ENCODE measurements at places on chromosomes 13 and 19.

DNA sequence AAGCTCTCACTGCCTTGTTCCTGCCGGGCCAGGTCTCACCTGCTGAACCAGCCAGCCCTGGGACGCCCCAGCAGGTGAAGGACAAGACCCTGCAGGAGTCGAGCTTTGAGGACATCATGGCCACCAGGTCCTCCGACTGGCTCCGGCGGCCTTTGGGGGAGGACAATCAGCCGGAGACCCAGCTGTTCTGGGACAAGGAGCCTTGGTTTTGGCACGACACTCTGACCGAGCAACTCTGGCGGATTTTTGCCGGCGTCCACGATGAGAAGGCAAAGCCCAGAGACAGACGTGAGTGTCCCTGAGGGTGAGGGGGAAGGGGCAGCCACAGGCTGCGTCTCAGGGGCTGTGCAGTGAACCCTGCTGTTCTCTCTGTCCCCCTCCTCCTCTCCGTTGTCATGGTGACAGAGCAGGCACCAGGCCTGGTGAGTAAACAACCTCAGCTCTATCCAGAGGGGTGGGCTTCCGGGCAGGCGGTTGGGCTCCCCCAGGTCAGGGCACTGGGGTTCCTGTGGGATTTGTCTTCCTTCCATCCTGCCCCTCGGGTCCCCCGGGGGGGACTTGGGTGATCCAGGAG lies 9.7 kb downstream of the TLE6 start:
- DNase-seq: no peak

DNA sequence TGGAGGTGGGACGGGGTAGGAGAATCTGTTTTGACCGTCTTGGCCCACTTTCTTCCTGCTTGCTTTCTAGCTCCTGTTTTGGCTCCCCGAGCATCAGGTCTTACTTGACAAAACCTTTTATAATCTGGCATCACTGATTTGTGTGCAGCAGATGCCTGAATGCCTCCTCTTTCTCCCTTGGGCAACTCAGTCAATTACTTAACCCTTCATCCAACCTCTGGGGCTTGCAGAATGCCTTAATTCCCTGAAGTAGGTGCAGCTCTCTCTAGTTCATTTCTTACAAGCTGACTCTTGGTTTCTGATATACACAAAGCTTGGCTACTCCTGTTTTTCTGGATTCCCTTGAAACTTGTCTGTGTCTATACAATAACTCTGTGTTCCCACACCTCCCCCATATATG lies 5.7 kb upstream of the NUP58 start:
- no peak for DNase-seq

- no peak for DNase-seq
Measured at GRCh38 chr13:33278913-33279312, 6.6 kb downstream of the STARD13 start.

DNA sequence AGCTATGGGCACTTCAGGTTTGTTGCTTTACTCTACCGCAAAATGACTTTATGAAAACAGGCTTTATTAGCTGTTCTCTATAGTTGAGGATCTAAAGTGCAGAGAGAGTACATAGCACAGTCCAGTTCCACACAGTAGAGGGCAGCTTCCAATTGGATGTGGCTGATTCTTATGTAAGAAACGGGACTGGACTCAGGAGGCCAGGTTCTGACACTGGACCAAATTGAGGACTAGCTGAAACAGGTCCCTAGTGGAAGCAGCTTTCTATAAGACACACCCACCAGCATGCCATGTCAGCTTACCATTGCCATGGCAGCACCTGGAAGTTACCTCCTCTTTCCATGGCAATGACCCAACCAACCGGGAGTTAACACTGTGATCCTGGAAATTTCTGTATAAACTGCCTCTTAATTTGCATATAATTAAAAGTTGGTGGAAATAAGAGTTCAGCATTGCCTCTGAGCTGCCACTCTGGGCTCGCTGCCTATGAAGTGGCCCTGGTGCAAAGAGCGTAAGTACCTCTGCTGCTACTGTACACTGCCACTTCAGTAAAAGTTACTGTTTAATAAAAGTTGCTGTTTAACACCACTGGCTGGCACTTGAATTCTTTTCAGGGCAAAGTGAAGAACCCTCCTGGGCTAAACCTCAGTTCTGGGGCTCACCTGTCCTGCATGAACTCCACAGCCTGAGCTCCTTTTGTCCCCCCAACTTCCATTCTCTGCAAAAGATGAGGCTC lies 211.9 kb upstream of the SLC10A2 start:
- DNase-seq: no peak

DNA sequence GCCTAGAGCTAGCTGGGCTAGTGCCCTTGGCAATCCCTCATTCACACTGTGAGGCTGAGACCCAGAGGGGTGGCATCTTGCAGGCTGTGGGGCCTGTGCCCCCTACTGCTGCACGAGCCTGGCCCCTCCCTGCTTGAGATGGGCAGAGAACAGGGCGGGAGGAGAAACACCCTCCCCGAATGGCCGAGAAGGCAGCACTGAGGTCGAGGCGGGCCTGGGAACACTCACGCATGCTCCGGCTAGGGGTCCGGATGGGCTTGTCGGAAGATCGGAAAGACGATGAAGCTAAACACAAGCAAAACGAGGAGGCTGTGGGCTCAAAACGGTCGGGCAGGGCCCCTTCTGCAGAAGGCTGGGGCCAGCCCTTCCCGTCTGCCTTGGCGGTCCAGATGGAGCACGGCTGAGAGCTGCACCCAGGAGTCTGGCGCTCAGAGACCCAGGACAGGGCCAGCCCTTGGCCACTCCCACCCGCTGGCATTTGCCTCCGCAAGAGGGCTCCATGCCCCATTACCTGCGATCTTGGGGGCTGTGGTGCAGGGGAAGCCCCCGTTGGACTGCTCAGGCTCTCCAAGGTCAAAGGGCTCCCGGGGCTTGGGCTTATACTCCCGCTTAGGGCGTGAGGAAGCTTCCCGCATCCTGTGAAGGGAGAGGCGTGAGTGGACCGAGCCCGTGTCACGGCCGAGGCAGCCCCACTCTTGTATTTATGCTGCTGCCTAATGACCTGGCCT lies 18.9 kb downstream of the MPND start:
- DNase-seq: no peak

DNA sequence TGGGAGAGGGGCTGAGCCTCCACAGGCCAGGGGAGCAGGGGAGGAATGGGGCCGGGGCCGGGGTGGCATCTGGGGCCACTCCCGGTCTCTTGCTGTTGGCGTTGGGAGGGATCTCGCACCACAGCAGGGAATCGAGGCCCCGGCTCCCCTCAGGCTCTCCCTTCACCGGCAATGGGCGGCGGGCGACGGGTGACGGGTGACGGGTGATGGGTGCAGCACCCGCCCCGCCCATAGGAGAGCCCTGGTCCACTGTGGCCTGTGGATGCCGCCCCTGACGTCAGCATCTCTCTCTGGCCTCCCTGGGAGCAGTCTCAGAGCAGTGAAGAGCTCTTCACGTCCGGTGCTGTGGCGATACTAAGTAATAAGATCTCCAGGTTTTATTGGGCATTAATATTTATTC lies 133.6 kb downstream of the KDM4B start:
- DNase-seq: no peak

DNA sequence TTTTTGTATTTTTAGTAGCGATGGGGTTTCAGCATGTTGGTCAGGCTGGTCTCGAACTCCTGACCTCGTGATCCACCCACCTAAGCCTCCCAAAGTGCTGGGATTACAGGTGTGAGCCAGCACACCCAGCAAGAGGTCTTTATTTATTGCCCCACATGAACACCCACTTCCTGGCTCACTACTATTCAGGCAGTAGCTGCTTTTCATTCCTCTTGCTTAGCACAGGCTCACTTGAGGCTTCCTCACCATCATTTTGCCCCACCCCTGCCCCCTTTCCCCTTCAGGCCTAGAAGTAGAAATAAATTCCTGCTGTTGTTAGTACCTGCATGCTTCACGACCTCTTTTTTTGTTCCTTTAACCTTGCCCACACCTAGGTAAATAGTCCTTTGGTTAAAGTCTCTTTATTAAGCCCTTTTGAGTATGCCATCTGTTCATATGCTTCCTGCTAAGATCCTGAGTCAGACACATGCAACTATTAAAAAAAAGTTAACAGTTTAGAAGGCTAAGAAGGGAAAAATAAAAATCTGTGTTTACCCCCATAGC lies 33.5 kb upstream of the ITM2B start:
- DNase-seq: no peak

- peak; percentile 68 for DNase-seq
Measured at GRCh38 chr19:16266586-16266942, 58.1 kb upstream of the KLF2 start.

GRCh38 chr13:74910415-74910814 lies 571.6 kb downstream of the TBC1D4 start:
- no peak for DNase-seq

GRCh38 chr13:29156136-29156535 lies 336.0 kb downstream of the MTUS2 start:
- DNase-seq: no peak

- no peak for DNase-seq
Measured at GRCh38 chr19:53504885-53505284, 33.1 kb upstream of the ZNF331 start.

- no peak for DNase-seq
Measured at GRCh38 chr13:103272770-103273169, 206.6 kb upstream of the SLC10A2 start.

DNA sequence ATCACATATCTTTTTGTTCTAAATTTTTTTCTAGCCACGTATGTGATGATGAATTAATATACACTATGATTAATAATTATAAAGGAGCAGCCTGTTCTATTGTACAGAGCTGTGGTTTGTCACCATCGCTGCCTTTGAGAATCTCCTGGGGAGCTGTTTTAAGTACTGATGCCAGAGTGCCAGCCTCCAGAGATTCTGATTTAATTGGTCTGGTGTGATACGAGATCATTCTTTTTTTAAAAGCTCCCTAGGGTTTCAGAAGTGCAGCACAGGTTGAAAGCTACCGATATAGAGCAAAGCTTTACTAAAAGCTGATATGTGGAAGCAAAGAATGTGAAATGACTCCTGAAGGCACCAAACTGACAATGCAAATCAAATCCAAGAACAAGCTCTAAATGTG lies 314.7 kb downstream of the ITGBL1 start:
- DNase-seq: no peak

All from activated gamma-delta T cell treated with Interleukin-2 at 50 U/mL for 16 hours (primary cell).